ENCODE measurements at places on chromosomes 2 and 18.

- DNase-seq, result peak; percentile 9
These were observed 38.4 kb downstream of the RAD51AP2 start for GRCh38 chr2:17479875-17480274.

GRCh38 chr2:233323851-233324250 lies 16.2 kb downstream of the SAG start:
- no peak for DNase-seq

- DNase-seq, result no peak
These were observed 347.6 kb upstream of the VRK2 start for GRCh38 chr2:57698935-57699449.

DNA sequence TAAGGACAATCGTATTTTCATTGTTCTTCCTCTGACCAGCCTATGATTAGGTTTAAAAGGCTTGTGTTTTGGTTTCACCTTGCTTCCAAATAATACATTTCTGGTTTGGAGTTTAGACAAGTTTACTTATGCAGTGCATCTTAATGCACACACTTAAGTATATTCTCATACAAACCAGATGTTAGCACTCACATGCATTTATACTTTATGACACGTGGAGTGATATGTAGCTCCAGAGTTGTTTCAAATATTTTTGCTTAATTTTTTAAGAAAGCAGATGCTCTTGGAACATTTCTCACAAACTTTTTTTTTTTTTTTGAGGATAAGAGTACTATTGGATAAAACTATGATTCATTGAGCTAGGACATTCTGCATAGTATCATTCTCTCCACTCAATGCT lies 109.9 kb downstream of the PDE1A start:
- no peak for DNase-seq

DNA sequence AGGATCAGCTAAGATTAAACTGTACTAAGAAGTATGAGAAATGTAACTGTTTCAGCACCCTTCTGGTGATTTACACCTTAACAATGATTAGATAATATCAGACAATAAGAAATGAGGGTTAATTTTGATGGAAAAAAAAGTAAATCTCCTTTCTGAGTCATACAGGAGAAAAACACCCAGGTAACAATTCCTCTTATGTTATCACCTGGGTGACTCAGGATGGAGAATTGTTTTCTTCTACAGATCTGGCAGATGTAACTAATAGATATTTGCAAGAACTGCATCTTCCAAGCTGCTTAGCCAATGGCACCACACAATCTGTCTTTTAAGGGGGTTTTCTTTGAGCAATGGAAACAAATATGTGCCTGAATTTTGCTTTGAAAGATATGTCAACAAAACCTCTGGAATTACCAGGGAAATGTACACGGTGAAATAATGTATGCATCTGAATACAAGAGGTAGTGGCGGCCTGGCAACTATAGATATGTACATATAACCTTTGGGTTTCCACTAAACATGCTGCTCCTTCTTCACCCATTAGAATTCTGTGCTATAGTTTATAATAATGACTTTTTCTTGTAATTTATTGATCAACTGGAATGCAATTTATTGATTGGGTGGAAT lies 407.9 kb downstream of the CPS1 start:
- no peak for DNase-seq

DNA sequence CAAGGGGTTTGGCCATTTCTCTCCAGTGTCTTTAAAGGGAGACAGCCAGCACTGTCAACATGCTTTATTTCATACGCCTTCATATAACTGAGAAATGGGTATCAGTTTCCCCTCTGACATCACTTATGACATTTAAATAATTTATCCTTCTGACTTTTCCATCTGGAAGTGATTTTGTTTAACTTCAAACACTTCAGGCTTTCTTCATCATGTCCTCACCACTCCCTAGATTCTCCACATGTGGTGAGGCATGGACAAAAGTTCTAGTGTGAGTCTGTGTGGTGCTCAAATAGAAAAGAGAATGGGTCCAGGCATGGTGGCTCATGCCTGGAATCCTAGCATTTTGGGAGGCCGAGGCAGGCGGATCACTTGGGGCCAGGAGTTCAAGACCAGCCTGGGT lies 158.6 kb downstream of the TXNL1 start:
- DNase-seq, result no peak

- DNase-seq, result no peak
These were observed 1438.0 kb upstream of the ZEB2 start for GRCh38 chr2:145957929-145958328.

GRCh38 chr18:45940724-45941123 lies 26.4 kb downstream of the EPG5 start:
- DNase-seq, result no peak

DNA sequence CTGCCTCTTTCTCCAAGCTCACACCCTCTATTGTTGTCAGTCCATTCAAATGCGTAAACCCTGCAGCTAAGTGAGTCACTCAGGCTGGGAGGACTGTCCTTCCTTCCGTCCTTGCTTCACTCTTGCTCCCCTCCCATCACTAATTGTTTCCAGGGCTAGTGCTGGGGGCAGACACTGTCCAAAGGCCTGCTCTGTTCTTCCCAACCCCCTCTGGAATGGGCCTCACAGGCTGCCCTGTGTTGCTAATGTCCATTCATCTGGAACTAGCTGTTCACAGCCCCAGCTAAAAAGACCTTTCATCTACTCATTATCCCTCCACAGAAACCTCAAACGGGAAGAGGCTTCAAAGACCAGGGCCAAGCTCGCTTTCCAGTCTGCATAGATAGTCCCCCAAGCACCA lies 31.9 kb upstream of the NRP2 start:
- DNase-seq, result peak; percentile 47

DNA sequence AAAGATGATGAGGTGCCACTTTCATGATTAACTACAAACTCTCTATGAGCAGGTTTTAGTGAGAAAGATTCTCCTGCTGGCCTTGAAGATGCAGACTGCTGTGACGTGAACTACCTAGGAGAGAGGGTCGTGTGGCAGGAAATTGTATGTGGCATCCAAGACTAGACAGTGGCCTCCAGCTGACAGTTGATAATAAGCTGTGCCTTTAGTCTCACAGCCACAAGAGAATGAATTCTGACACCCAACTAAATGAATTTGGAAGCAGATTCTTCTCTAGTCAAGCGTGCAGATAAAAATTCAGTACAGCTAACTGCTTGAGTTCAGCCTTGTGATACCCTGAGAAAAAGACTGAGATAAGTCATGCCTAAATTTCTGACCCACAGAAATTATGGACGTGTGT lies 169.0 kb upstream of the COL3A1 start:
- DNase-seq, result peak; percentile 6

GRCh38 chr2:205872716-205873115 lies 190.4 kb downstream of the NRP2 start:
- no peak for DNase-seq

- no peak for DNase-seq
These were observed 17.3 kb downstream of the MEIS1 start for GRCh38 chr2:66452214-66452613.

DNA sequence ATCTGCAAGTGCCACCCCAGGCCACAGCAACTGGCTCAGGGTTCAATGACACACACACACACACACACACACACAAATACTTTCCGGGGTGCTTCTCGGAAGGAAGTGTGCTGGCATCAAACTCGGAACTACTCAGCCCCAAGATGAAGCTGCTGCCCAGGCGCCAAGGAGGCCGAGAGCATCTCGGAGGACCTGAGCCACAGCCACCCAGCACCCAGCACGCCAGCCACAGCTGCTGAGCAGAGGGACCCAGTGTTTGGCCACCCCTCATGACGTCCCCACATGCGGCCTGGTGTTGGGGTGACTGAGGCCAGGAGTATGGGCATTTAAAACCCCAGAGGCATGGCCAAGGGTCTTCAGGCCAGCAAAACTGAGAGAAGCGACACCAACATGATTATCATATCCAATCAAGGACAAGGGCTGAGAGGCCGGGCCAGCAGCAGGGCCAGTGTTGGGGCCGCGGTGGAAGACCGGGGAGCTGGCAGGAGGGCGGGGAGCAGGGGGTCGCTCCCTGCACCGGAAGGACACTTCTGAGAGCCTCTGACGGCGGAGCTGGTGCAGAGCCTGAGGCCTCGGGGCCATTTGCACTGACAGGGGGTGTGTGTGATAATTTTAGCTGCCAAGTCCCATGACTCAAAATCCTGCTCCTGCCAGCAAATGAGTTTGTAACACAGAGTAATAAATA lies 61.8 kb downstream of the BIN1 start:
- DNase-seq, result no peak

DNA sequence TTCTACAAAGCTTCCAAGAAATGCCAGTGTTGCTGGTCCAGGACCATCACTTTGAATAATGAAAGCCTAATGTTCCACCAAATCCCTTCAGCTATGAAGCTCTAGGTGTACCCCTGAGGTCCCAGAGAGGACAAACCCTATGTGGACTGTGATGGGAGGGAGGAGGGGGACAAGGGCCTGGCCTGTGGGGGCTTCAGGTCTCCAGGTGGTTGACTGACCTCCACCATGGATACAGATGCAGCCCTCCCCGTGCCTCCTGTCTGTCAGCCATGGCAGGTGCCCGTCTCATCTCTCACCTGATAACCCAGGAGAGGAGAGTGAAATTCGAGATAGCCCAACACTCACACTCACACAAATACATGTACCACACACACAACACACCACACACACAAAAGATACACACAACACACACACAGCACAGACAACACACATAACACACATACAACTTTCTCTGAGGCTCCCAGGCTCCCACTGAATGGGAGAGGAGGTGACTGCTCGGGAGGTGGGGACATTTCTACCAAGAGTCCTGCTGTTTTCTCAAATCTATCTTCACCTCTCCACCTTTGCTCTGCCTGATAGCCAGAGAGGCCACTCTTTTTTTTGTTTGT lies 12.8 kb upstream of the RHOB start:
- DNase-seq, result no peak

DNA sequence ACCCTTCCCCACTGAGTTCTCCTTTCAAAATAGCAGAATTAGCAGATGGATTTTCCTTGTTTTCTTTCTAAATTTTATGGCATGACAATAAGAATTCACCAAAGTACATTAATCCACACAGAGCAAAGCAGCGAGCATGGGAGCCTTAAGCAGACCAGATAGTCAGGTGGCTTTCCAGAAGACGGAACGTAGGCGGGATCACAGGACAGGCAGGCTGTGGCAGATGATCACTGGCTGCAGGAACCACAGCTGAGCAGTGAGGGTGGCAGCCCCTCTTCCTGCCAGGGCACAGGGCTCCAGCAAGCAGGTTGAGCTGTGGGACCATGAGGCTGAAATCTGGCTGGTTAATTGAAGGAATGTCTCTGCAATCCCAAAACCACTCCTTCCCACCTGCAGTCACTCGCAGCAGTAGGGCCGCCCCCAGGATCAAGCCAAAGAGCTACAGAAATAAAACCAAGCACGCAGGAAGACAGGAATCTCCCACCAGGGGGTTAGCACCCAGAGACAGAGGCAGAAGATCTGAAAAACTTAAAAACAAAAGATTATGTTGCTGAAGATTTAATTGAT lies 259.9 kb downstream of the EIPR1 start:
- DNase-seq, result no peak

GRCh38 chr2:189674374-189675112 lies at the start of gene ANKAR:
Gene ANKAR (plus strand): TSS chr2:189674670. CDS start chr2:189676491, 1,821 bp downstream.
- peak; percentile 80 for DNase-seq

- DNase-seq, result no peak
These were observed 126.3 kb downstream of the SCG2 start for GRCh38 chr2:223475901-223476300.

DNA sequence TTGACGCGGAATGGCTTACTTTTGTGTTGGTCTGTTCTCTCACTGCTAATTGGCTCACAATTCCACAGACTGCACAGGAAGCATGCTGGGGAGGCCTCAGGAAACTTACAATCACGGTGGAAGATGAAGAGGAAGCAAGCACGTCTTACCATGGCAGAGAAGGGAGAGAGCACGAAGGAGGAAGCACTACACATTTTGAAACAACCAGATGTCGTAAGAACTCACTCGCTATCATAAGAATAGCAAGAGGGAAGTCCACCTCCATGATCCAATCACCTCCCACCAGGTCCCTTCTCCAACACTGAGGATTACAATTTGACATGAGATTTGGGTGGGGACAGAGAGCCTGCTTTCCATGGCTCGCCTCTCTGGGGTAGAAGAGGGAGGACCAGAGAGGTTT lies 106.2 kb downstream of the KCNF1 start:
- DNase-seq, result no peak

Measured in kidney glomerular epithelial cell (primary cell).